ENCODE measurements at places on chromosomes 16 and 17. TPM values are rescaled to one million over a fixed set of nuclear protein-coding genes. Genes with fewer than 3 reads are reported as not detected.

Gene EPX
- not detected for polyA plus RNA-seq

Gene CSH1
- not detected for polyA plus RNA-seq

Gene VPS4A
- 29.3 TPM for polyA plus RNA-seq

Gene TAC4
- not detected for polyA plus RNA-seq

Gene DPEP3
- 0.46 TPM for polyA plus RNA-seq

Gene CLEC19A
- not detected for polyA plus RNA-seq

Gene LRRC75A
- polyA plus RNA-seq: 40.5 TPM

Gene DGKE
- 2.5 TPM for polyA plus RNA-seq

Gene PIMREG
- 2.5 TPM for polyA plus RNA-seq

Gene CDH1
- polyA plus RNA-seq: 29.4 TPM

Gene TMEM235
- polyA plus RNA-seq: 0.04 TPM

Gene GLTPD2
- polyA plus RNA-seq: 1.6 TPM

Gene RHBDL3
- 0.23 TPM for polyA plus RNA-seq

Gene WNT3
- polyA plus RNA-seq: 0.57 TPM

Gene ARHGAP27
- 40.8 TPM for polyA plus RNA-seq

Gene KRT33A
- polyA plus RNA-seq: not detected

Gene MPP2
- polyA plus RNA-seq: 1.6 TPM

Gene TMEM186
- 9.0 TPM for polyA plus RNA-seq

Gene CDH15
- not detected for polyA plus RNA-seq

Gene CCT6B
- 0.92 TPM for polyA plus RNA-seq

Gene DPEP2NB
- polyA plus RNA-seq: not detected

Gene NLRC3
- polyA plus RNA-seq: 7.0 TPM

Gene TBX21
- under 0.01 TPM for polyA plus RNA-seq

Gene LRRC37A2
- 2.3 TPM for polyA plus RNA-seq

Gene ETV4
- 0.46 TPM for polyA plus RNA-seq

Gene TNFSF13
- 15.6 TPM for polyA plus RNA-seq

Gene C16orf96
- polyA plus RNA-seq: not detected

Gene ARHGAP44
- 19.8 TPM for polyA plus RNA-seq
